ENCODE measurements at places on chromosomes 16 and 17. TPM values are rescaled to one million over a fixed set of nuclear protein-coding genes. Genes with fewer than 3 reads are reported as not detected.

Gene C16orf46
- 0.58 TPM for total RNA-seq

Gene PYY
- total RNA-seq, result not detected

DNA sequence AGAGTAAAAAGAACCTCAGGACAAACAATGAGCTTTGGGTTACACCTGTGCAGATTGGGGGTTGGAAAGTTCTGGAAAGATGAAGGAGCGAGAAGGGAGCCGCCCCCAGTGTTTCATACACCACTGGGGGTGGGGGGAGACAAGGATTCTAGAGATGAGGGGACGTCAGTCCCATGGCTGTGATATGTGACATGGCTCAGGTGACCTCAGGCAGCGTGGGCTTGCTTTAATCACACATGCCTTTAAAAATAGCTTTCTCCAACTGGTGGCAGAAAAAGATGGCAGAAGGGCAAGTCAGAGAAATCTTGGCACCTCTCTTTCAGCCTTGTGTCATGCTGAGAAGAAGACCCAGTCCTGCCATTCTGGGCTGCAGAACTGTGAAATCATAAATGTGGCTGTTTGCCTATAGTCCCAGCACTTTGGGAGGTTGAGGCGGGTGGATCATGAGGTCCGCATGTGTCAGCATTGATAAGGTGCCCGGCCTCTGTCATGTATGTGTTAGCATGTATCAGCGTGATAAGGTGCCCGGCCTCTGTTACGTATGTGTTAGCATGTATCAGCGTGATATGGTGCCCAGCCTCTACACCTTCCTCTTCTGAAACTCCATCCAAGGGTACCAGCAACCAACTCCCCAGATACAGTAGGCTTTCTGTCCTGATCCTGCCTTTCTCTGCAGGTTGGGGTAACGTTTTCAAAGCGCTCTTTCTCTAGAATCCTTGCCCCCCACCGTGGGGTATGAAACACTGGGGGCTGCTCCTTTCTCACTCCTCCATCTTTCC is 25.0 kb downstream of the WIPI1 start:
- DNase-seq, result no peak

- no peak for DNase-seq
These were observed 3.3 kb downstream of the VAT1 start for GRCh38 chr17:43018932-43019331.

DNA sequence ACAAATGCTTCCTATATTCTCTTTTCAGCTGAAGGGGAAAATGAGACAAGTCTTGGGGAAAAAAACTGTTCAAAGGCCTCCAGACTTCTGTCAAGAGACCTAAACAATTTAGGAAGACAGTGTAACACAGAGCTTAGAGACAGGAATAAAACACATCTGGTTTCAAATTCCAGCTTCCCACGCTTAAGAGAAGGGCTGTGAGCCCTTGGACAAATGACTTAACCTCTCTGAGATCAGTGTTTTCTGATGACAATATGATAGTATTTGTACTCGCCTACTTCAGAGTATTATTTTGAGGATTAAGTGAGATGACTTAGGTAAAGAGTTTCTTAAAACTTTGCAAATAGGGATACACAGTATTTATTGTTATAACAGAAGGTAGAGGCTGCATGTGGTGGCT is 29.5 kb downstream of the SMURF2 start:
- no peak for DNase-seq

All from LHCN-M2 (cell line).